Activated CD4-positive, alpha-beta T cell treated with anti-CD3 and anti-CD28 coated beads for 48 hours (primary cell): ENCODE measurements at places on chromosomes 2 and 18.

DNA sequence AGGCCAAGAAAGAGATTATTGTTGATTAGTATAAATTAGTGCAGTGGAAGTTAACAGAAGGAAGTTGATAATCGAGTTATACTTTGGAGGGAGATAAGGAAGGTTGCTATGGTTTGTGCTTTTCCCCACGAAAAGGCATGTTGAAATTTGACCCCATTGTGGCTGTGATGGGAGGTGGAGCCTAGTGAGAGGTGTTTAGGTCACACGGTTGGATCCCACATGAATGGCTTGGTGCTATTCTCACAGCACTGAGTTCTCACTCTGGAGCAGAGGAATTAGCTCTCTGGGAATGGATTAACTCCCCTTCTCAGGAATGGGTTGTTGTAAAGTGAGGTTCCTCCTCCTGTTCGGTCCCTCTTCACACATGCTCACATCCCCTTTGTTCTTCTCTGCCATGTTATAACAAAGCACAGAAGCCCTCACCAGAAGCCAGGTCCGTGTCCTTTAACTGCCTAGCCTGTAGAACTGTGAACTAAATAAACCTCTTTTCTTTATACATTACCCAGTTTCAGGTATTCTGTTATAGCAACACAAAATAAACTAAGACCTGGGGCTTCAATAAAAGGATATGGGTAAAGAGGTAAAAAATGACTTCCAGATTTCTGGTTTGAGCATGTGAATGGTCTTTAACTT is 21.9 kb downstream of the PIGN start:
- DNase-seq, result no peak

GRCh38 chr18:70195014-70195614 is 10.4 kb downstream of the RTTN start:
- DNase-seq, result no peak

- DNase-seq, result no peak
These were observed 98.4 kb downstream of the ZFP36L2 start for GRCh38 chr2:43127941-43128558.

- no peak for DNase-seq
These were observed 492.2 kb upstream of the RAB12 start for GRCh38 chr18:8117006-8117371.

- DNase-seq, result no peak
These were observed 21.1 kb downstream of the GPR35 start for GRCh38 chr2:240646176-240646899.

GRCh38 chr2:129050101-129050500 is 731.4 kb upstream of the HS6ST1 start:
- no peak for DNase-seq

- DNase-seq, result no peak
These were observed 26.1 kb downstream of the DGUOK start for GRCh38 chr2:73952499-73953446.

GRCh38 chr2:26668041-26668440 is 24.5 kb upstream of the KCNK3 start:
- DNase-seq, result no peak

DNA sequence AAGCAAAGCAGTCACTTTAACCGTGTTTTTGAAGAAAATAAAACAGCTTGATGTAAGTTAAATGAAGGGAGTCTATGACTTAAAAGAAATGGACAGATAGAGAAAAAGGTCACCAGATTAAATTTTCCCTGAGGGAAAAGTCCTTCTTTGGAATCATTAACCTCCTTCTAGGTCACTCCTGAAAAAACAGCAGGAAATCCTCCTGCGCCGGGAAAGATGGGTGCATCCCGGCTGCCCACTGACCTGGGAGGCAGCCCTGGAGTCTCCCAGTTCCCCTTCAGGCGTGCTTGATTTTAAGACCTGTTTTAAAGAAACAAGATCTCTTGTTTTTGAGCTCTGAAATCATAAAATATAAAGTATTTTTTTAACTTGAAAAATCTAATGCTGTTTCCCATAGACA is 18.4 kb upstream of the ZNF521 start:
- no peak for DNase-seq

DNA sequence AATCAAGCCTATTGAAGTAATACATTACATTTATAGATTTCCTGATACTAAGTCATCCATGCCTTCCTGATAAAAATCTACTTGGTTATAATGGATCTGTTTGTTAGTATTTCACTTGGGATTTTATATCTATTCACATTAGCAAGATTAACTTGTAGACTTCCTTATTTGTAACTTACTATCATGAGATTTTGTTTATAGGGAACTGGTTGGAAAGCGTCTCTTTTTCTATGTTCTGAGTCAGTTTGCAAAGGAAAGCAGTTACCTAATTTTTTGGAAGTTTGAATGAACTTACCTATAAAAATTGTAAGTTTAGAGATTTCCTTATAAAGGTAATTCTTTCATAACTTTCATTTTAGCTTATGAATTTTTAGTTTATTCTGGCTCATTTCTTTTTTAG is 141.4 kb downstream of the SMAD7 start:
- no peak for DNase-seq

- no peak for DNase-seq
These were observed 4.3 kb downstream of the PAX8 start for GRCh38 chr2:113274432-113274831.

DNA sequence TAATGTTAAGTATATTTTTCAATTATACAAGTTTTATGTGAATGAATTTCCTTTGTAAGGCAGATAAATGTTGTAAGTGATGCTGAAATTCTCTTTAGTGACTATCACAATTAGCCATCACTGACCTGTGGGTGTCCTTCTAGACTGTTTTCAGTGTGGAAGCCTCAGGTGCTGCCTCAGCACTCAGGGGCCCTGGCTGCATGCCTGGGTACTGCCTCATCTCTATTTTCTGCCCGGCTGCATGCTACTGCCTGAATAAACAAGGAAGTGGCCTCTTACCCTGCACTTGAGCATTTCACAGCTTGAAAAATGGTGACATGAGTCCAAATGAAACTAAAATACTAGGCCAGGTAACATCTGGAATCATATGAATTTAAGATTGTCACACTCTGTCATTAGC is 787.6 kb upstream of the SALL3 start:
- DNase-seq, result no peak

DNA sequence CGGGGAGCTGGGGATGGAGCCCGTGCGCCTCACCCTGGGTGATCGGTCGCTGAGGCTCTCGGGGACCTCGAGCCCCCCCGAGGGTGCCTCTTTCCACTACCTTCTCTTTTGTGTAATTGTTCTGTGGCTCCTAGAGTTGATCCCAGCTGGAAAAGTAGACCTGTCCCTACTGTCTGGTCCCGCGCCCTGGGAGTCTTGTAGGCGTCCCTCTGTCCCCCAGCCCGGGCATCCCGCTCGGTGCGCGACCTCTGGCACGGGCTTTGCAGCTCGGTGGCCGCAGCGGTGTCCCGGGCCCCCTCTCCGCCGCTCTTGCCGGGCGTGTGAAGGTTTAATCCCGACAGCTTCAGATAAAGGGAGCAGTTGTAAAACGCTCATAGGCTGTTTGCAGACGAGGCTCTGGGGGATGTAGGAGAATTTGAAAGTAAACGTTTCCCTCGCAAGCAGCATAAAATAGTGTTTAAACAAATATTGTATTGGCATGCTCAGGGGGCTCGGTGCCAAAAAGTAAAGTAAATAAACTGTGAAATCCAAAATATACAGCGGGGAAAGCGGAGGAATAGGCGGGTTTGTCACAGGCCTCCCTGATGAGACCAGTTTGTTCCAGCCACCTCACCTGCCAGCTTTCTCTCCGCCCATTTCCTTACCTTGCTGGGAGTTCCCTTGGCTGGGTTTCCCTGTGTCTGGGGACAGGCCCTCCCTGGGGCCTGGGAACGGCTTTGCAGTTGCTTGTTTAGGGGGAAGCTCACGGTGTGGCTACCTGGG is 1.9 kb downstream of the GLI2 start:
- no peak for DNase-seq

DNA sequence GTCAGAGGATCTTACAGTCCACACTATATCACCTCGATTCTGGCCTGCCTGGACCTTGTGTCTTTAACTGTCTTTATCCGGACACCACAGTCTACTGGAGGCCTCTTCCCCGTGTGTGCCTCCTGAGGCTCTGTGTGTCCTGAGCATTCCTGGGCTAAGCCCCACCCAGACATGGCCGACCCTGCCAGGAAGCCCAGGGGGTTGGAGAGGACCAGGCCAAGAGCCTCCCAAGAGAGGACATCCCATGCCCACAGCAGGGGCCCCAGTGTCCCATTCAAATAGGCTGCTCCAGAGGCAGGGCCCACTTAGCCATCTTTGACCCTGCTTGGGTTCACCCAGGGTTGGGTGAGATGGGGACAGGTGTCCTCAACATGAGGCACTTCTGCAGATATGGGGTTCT is 84.7 kb upstream of the OTOS start:
- DNase-seq, result no peak

DNA sequence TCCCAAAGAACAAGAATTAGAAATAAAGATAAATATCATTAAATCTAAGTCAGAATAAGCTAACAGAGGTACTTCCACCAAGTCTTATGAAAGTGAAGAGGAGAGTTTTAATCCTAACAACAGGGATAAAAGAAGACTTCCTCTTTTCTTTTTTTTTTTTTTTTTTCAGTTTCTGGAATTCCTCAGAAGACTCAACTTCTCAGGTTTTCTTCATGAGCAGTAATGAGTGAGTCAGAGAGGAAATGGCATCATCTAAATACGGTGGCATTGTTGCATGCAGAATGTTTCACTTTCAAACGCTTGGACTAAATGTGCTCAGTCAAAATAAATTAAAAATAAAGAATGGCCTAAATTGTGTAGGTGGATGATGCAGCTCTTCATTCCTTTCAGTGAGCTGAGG is 45.6 kb upstream of the ARHGAP15 start:
- no peak for DNase-seq
